ENCODE measurements at places on chromosomes 3 and 15. TPM values are rescaled to one million over a fixed set of nuclear protein-coding genes. Genes with fewer than 3 reads are reported as not detected.

- no peak for ATAC-seq
Measured at GRCh38 chr15:65787260-65787659, 4.8 kb downstream of the DENND4A start.

BNC1 gene
- total RNA-seq, result 0.11 TPM

DNA sequence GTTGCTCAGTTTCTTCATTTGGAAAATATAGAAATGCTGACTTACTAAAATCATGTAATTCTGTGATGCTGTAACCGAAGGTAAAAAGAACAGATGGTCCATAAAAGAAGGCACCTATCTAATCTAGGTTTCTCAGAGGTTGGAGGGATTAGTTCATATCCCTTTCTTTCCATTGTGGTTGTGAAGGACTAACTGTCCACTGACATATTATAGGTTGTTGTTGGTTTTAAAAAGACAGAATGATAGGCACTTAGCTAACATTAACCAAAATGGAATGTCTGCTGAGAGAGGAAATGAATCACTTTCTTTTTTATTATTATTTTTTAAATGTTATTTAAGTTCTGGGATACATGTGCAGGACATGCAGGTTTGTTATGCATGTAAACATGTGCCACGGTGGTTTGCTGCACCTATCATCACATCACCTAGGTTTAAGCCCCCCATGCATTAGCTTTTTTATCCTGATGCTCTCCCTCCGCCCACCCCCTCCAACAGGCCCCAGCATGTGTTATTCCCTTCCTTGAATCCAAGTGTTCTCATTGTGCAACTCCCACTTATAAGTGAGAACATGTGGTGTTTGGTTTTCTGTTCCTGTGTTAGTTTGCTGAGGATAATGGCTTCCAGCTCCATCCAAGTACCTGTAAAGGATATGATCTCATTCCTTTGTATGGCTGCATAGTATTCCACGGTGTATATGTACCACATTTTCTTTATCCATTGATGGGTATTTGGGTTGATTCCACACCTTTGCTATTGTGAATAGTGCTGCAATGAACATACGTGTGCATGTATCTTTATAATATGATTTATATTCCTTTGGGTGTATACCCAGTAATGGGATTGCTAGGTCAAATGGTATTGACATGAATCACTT lies 45.8 kb downstream of the ALDH1A2 start:
- ATAC-seq, result no peak

OR5K2 gene
- total RNA-seq, result not detected

HYAL3 gene
- total RNA-seq, result 2.6 TPM

- ATAC-seq, result no peak
Measured at GRCh38 chr3:10933805-10934481, 58.6 kb upstream of the SLC6A1 start.
